Aorta (tissue), 5 donors: ENCODE measurements at places on chromosomes 1 and 21. TPM values are rescaled to one million over a fixed set of nuclear protein-coding genes. Genes with fewer than 3 reads are reported as not detected.

- H3K4me1 ChIP-seq = no peaks in the 10 kb centered on the region
- H3K4me3 ChIP-seq = no peak overlapping the region
- peaks cover 3% of the 10 kb centered on the region for H3K36me3 ChIP-seq
- no peak overlapping the region for H3K27ac ChIP-seq
- DNase-seq = no peak
- H3K27me3 ChIP-seq = no peaks in the 10 kb centered on the region
These were observed 42.7 kb upstream of the GLIS1 start for GRCh38 chr1:53781654-53782053.

DNA sequence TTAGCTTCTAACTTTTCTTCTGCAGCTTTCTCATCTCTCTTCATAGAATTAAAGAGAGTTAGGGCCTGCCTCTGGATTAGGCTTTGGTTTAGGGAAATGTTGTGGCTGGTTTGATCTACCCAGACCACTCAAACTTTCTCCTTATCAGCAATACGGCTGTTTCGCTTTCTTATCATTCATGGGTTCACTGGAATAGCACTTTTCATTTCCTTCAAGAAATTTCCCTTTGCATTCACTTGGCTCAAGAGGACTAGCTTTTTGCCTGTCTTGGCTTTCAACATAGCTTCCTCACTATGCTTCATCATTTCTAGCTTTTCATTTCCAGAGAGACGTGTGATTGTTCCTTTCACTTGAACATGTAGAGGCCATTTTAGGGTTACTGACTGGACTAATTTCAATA, 59.6 kb downstream of the AKT3 start:
- H3K4me3 ChIP-seq = no peak overlapping the region
- no peaks in the 10 kb centered on the region for H3K27me3 ChIP-seq
- no peaks in the 10 kb centered on the region for H3K36me3 ChIP-seq
- peaks cover 19% of the 10 kb centered on the region for H3K4me1 ChIP-seq
- no peak overlapping the region for H3K27ac ChIP-seq
- no peak for DNase-seq

The KLF17 gene
- total RNA-seq = 0.33 TPM

GRCh38 chr1:6854166-6854565, 68.9 kb downstream of the CAMTA1 start:
- no peaks in the 10 kb centered on the region for H3K27me3 ChIP-seq
- no peak overlapping the region for H3K27ac ChIP-seq
- DNase-seq = no peak
- no peaks in the 10 kb centered on the region for H3K4me1 ChIP-seq
- no peak overlapping the region for H3K4me3 ChIP-seq
- no peaks in the 10 kb centered on the region for H3K36me3 ChIP-seq

GRCh38 chr1:172719694-172720138, 60.8 kb downstream of the FASLG start:
- no peaks in the 10 kb centered on the region for H3K36me3 ChIP-seq
- H3K27me3 ChIP-seq = no peaks in the 10 kb centered on the region
- H3K27ac ChIP-seq = no peak overlapping the region
- peaks cover 2% of the 10 kb centered on the region for H3K4me1 ChIP-seq

The SPRR2D gene
- not detected for total RNA-seq

DNA sequence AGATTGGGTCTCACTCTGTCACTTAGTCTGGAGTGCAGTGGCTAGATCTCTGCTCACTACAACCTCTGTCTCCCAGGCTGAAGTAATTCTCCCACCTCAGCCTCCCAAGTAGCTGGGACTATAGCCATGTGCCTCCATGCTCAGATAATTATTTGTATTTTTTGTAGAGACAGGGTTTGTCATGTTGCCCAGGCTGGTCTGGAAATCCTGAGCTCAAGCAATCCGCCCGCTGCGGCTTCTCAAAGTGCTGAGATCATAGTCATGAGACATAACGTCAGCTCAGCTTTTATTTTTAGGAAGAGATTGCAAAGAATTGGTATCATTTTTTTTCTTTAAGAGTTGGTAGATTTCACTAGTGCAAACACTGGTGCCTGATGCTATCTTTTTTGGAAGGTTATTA, 244.9 kb downstream of the DSCAM start:
- no peak overlapping the region for H3K4me3 ChIP-seq
- no peaks in the 10 kb centered on the region for H3K4me1 ChIP-seq
- no peaks in the 10 kb centered on the region for H3K36me3 ChIP-seq
- no peak overlapping the region for H3K27ac ChIP-seq
- H3K27me3 ChIP-seq = no peaks in the 10 kb centered on the region

DNA sequence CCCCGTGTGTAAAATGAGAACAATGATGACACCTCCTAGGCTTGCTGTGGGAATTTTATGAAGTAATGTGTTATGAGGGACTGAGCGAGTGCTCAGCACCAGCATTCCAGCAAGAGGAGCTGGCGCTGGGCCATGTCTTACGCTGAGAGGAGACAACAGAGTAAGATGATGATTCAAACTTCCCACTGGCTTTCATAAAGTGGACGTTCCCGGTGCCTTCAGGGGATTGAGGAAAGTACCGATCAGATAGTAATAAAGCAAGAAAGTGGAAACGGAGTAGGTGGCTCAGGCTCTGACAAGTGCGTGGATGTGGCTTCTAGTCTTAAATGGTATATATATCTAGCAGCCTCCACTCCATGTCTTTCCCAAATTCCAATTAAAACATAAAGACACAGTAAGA, 23.8 kb downstream of the EPHA10 start:
- H3K27me3 ChIP-seq = no peaks in the 10 kb centered on the region
- no peaks in the 10 kb centered on the region for H3K36me3 ChIP-seq

- no peak overlapping the region for H3K27ac ChIP-seq
- no peaks in the 10 kb centered on the region for H3K4me1 ChIP-seq
- no peaks in the 10 kb centered on the region for H3K36me3 ChIP-seq
- H3K4me3 ChIP-seq = no peak overlapping the region
These were observed 12.9 kb downstream of the PTPN14 start for GRCh38 chr1:214538496-214538895.
